ENCODE measurements at places on chromosomes 13 and 19.

- DNase-seq = no peak
These were observed 1628.3 kb downstream of the PCDH9 start for GRCh38 chr13:65601855-65602254.

DNA sequence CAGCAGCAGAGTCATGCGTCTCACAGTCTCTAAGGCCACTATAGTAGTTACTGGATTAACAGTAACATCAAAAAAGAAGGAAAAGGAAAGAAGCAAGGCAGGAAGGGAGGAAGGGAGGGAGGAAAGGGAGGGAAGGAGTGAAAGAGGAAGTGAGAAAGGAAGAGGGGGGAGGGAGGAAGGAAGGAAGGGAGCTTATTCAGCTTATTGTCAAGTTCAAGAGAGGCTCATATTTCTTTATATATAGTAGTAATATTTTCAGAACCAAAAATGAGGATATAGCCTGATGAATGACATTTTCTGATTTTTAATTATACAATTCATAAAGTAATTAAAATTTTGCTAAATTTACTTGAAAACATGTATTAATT is 17.7 kb upstream of the RUBCNL start:
- no peak for DNase-seq

- peak; percentile 2 for DNase-seq
These were observed 54.7 kb upstream of the WASF3 start for GRCh38 chr13:26502826-26503225.

DNA sequence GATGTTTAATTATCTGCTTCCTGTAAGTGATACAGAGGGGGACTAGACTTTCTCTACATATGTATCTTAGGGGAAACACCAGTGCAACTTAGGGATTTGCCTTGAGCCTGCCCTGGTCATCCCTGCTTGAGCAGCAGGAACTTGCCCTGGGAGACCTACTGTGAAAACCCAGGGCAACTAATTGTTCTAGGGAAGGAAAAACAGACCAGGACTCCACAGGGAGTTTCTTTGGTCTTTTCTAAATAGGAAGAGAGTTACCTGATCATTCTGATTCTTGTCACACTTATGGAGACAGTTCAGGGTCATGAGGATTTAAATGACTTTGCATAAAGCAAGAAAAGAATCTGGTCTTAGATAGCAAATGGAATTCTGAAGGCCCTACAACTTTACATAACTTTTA is 89.1 kb downstream of the WASF3 start:
- no peak for DNase-seq

GRCh38 chr13:110466266-110466915 is 95.1 kb downstream of the RAB20 start:
- no peak for DNase-seq

GRCh38 chr13:75345193-75345592 is 136.8 kb downstream of the TBC1D4 start:
- DNase-seq = no peak

- DNase-seq = no peak
These were observed 30.1 kb upstream of the METTL21C start for GRCh38 chr13:102724923-102725322.

GRCh38 chr19:55605207-55605636 is 225 bp upstream of the ZNF865 start:
- peak; percentile 98 for DNase-seq

DNA sequence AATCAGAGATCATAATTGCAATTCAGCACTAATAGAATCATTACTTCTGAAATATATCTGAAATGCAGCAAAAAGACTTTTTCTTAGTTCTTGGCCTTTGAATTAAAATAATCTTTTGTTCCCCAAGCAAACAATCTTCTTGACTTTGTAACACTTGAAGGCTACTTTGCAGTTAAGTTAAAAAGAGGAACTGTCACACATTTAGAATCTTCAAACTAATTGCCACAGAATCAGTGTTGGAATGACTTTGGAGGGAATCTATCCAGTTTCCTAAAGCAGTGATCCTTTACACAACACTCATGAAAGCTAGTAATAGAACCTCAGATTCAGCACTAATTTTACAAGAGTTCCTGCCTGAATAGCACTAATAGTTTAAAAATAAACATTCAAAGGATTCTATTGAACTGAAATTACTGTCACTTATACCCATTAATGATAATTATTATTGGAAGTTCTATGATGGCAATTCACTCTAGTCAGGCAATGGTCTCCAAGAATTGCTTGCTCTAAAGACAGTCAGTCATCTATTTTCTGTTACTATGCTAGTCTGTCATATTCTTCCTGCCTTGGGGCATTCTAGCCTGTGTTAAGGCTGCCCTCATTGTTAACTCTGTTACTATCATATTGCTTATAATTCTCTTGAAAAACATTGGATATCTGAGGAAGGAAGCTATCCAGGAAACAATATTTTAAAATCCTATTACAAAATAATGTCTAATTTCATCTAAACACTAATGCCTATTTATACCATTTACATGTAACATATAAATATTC is 362.4 kb downstream of the DIAPH3 start:
- DNase-seq = no peak

GRCh38 chr13:69580255-69580654 is 527.4 kb upstream of the ATXN8OS start:
- DNase-seq = no peak

- no peak for DNase-seq
These were observed 123.6 kb downstream of the NALCN start for GRCh38 chr13:101292711-101293110.

DNA sequence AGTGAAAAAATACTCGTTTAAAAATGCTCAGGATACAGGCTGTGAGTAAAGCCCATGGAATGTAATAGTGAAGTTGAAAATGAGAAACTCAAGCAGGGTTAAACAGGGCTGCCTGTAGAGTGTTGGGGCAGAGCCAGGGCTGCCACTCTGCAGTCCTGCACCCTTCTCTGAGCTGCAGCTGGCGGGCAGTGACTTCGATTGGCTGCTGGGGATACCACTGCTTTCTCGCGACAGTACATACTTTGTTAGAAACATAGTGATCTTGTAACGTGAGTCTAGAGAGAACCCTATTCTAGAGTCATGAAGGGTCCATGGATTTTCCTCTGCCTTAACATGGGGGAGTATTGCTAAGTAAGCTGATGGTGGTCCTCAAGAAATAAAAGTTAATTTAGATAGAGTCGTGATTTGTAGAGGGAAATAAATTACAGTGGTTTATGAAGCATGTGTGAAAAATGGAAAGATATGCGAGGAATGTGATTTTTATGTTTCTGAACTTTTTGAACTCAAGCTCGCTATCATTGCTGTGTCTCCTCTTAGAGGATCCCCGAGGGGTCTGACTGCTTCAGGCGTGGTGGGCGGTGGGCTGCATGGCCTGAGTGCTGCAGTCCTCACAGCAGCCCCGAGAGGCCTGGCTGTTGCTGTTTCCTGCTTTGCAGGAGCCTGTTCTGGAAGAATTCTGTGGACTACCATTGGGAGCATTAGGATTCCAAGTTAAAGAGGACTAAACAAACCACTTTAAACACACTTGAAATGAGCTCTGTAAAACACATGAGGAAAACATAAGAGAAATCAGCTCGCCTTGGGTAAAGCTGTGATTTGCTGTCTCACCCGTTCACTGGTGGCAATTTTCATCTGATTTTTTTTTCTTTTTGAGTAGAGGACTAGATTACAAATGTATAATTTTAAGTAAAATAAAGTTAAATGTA is 95.7 kb downstream of the ARHGEF7 start:
- no peak for DNase-seq

DNA sequence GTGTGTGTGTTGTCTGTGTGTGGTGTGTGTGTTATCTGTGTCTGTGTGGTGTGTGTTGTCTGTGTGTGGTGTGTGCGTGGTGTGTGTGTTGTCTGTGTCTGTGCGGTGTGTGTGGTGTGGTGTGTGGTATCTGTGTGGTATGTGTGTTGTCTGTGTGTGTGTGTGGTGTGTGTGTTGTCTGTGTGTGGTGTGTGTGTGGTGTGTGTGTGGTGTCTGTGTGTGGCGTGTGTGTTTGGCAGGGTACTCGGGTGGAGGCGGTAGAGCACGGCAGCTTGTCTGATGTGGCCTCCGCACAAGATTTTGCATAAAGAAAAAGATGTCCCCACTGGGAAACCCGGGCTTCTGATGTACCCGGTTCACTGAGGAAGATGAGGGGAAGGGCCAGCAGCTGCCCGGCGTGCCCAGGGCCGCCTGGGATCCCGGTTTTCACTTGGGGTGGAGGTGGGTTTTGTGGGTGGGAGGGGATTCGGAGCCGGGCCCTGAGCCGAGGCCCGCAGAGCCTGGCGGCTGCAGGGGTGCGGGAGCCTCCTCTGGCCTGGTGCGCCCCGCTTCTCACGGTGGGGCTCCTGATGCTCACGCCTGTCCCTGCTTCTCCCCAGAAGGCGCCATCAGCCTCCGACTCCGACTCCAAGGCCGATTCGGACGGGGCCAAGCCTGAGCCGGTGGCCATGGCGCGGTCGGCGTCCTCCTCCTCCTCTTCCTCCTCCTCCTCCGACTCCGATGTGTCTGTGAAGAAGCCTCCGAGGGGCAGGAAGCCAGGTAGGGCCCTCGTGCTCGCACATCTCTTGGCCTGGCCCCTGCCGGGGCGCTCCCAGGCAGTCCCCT is 21.2 kb downstream of the HDGFL2 start:
- no peak for DNase-seq

DNA sequence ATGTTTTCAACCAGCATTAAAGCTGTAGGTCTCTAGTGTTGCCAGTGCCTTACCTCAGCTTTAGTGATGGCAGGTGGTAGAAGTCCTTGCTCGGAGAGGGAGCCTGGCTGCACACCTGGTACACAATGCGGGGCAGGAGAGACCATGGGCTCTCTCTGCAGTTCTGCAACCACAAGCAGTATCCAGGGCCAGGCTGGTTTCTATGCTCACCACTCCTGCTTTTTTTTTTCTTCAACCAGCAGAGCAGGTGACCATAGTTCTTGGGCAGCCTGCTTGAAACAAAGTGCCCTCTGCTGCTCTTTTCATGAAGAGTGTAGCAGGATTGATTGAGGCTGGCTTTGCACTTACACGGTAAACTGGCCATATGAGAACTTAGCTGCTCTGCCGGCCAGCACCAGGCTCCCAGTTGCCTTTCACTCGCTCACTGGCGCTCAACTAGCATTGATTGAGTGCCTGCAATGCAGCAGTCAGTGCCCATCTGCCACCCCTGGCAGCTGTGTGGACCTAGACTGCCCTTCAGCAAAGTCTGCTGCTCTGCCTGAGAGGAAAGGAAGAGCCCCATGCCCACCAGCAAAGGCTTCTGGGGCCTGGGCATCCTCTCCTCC is 4.4 kb upstream of the CHAMP1 start:
- no peak for DNase-seq

GRCh38 chr19:15466851-15467733 is 2.7 kb upstream of the RASAL3 start:
- DNase-seq = no peak

GRCh38 chr19:5038631-5039271 is 69.8 kb downstream of the KDM4B start:
- no peak for DNase-seq

DNA sequence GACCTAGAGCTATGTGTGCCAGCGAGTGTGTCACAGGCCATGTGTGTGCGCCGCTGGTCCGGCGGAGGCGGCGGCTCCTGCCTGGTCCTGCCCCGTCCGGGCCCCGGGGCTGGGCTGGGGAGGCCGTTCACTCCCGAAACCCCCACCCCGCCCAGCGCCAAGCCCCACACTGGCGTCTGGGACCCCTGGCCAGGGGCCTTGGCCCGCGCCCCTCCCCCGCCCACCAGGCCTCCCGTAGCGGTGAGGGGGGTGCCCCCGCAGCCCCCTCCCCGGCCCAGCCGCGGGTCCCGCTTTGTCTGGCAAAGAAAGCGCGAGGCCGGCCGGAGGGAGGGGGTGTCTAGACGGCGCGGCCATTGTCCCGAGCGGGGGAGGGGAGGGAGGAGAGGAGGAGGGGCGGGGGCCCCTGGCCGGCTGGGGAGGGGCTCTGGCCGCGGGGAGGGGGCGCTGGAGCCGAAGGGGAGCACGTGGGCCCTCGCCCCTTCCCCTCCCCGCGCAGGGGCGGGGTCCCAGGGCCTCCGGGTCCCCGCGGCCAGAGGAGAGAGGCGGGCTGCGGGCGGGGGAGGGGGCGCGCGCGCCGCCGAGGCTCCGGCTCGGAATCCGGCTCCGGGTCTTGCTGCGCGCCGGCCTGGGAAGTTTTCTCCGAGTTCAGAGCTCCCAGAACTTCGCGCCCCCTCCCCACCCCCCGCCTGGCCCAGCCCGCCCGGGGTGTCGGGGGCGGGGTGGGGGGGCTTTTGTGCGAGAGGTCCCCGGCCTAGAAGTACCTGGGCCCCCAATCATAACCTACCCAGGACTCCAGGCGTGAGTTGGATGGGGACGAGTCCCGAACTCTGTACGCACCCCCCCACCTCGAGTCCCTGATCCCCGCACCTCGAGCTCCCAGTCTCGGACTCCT is 888 bp downstream of the NOTCH3 start:
- DNase-seq = no peak

- no peak for DNase-seq
These were observed 25.4 kb downstream of the SERP2 start for GRCh38 chr13:44399074-44399473.

DNA sequence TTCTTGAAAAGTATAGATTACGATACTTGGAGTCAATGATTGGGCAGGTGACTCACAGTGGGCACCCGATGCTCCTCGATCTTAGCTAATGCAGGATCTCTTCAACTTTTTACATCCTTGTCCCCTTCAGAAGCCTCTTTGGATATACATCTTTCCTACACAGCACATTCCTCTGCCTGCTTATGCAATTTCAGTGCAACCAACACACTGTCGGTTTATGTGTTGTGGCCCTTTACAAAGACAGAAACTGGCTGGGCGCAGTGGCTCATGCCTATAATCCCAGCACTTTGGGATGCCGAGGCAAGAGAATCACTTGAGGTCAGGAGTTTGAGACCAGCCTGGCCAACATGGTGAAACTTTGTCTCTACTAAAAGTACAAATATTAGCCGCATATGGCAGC is 2.6 kb downstream of the GPR42 start:
- no peak for DNase-seq

GRCh38 chr19:8512115-8512967 is 1.6 kb downstream of the ZNF414 start:
- no peak for DNase-seq

GRCh38 chr19:31591258-31591657 is 242.0 kb upstream of the TSHZ3 start:
- no peak for DNase-seq

DNA sequence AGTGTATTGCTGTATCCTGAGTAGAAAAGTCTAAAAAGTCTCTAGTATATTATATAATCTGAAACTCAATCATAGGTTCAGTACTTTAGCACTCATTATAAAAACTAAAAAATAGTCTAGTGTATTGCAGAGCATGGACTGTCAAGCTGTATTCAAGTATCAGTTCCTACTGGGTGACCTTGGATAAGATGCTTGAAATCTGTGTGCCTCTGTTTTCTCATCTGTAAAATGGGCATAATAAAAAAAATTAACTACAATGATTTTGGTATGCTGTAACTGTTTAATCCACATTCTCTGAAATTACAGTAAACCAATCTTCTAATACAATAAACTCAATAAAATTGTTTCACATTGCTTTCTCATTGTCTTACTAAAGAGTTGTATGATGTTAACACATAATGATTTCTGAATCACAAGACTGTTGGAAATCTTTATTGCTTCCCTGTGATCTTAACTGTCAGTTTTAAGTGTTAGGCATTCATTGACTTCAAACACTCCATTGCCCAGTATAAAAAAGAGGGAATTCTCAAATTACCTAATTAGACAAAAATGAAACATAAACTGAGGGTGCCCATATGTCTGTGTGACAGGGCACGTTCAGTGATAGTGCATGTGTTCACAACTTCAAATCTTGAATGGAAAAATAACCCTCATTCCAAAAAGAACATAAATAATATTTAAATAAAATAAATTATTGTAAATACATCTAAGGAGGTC is 2.2 kb downstream of the STARD13 start:
- no peak for DNase-seq

Measured in activated T-cell treated with anti-CD3 and anti-CD28 coated beads for 4 hours (primary cell).